ENCODE measurements at places on chromosomes 5 and 9.
A peak's percentile ranks its signal among the peaks of the same experiment; 100 is the strongest.

GRCh38 chr9:120891884-120892747 is 15.1 kb upstream of the PHF19 start:
- peak; percentile 40 for DNase-seq

DNA sequence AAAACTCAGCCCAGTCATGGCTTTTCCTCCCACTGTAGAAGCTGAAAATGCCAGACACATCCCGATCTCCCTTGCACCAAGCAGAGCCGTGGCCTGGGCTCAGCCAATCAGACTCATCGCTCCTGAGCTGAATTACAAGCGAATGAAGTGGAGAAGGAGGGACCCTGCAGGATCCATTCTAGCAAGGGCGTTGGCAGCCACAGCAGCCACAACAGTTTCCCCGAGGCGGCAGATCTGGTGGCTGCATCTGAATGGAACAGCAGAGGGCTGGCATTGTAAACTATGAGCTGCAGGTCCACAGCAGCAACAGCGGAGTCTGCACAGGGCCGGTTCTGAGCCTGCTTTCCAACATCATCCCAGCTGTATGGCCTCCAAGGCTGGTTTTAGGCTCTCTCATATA is 23.8 kb downstream of the ALG2 start:
- no peak for DNase-seq

GRCh38 chr5:34657988-34658387 is 1.9 kb downstream of the RAI14 start:
- no peak for DNase-seq

DNA sequence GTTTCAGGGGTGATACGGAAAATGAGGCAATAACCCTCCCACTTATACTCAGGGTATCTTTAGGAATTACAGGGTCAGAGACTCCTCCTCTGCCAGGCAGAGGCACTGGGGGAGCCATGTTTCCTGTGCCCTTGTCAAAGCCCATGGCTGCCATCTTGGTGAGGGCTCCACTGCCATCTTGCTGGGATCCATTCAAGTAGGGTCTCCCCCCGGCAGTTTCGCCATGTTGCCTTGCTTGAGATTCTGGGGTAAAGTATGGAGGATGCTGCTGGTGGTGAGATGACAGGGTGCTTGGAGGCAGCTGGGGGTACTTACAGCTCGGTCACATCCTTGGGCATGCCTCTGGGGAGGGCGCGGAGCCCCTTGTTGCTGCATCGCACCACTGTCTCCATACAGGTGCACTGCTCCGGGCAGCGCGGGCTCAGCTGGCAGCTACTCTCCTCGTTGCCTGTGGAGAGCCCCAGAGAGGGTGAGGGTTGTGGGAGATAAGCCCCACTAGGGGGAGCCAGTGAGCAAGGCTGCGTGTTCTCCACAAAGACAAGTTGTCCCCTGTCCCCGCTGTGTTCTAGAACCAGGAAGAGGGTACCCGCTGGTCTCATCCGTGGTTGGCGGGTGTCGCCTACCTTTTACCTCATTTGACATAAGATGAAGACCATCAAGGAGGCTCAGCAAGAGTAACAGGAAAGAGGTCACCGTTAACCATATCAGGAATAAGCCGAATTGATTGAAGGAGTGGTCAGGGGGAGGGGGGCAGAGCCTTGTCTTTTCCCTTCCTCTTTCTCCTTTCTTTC is 169.0 kb upstream of the PANK3 start:
- DNase-seq: peak; percentile 39

- DNase-seq: no peak
Observed at GRCh38 chr5:166672431-166672830, 1619.0 kb upstream of the WWC1 start.

DNA sequence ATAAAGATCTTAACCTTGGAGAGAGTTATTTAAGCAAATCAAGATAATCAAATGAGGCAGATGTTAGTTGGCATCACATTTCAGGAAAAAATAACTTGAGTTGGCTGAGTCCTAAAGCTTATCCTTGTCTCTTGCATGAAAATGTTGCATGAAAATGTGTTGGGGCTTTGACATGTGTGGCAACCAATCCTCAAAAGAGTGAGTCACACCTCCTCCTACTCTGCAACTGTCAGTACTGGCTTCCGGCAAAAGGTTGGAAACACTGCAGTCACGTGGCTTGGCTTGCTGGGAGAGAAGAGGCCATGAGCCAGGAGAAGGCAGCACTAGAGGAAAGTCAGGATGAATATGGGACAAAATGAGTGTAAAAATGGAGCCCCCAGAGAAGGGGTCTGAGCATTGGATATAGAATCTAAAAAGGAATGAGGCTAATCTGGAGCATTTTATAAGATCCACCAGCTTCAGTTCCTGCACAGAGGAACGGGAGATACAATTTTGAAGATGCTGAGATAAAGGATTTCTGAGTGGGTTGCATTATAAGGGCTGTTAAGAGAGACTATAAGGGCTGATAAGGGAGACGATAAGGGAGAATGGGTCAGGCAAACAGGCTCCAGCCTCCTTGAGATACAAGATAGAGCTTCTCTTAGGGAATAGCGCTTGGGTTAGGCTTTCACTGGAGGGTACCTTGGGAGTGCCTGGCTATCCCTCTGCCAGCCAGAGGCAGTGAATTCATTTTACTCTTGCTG is 43.1 kb downstream of the SPATA31D1 start:
- DNase-seq: no peak

- no peak for DNase-seq
Observed at GRCh38 chr9:111970827-111971226, 74.2 kb downstream of the UGCG start.

- DNase-seq: no peak
Observed at GRCh38 chr5:123916345-123917121, 404.6 kb downstream of the CSNK1G3 start.

DNA sequence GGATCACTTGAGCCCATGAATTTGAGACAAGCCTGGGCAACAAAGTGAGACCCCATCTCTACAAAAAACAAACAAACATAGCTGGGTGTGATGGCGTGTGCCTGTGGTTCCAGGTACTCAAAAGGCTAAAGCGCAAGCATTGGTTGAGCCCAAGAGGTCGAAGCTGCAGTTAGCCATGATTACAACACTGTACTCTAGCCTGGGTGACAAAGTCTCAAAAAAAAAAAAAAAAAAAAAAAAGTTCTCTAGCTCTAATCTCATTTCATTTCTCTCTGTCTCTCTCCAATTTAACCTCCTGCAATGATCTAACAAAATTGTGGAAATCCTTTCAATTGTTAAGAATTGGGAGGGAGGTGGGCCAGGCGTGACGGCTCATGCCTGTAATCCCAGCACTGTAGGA is 33.3 kb downstream of the LPAR1 start:
- DNase-seq: no peak
